ENCODE measurements at places on chromosomes 5 and 9. TPM values are rescaled to one million over a fixed set of nuclear protein-coding genes. Genes with fewer than 3 reads are reported as not detected.

- no peak for DNase-seq
Observed at GRCh38 chr9:110251212-110251611, 5.1 kb downstream of the TXN start.

DNA sequence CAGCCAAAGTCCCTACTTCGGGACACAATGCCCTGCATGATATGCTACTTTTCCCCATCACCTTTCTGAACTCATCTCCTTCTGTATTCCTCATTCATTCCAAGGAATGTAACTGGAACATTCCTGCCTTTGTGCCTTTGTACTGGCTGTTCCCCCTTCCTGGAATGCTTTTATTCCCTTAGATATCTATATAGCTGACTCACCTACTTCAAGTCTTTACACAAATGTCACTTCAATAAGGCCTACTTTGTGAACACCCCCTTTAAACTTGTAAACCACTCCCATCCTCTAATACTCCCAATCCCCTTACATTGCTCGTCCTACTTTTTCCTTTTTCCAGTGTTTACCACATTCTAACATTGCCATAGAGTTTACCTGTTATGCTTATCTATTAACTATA is 2.4 kb downstream of the NOL6 start:
- no peak for DNase-seq

DNA sequence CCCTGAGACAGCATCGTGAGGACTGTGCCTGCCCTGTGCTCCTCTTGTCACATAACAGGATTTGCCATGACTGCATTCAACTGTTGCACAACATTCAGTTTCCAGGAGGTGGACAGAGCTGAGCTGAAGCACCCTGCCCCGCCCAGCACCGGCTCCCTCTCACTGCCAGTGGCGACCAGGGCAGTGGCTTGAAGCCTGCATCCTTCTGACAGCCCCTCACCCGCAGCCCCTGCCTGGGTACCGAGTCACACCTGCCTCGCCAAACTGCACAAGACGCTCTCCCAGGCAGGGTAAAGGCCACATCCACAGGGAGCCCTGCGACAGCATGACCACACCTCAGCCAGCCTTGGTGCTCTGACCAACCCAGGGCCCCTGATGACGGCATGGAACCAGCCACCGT is 59.9 kb upstream of the ZNF354A start:
- DNase-seq: no peak

PRDM9 gene
- total RNA-seq: not detected

GRCh38 chr5:24598956-24599355 is 45.8 kb downstream of the CDH10 start:
- no peak for DNase-seq

DNA sequence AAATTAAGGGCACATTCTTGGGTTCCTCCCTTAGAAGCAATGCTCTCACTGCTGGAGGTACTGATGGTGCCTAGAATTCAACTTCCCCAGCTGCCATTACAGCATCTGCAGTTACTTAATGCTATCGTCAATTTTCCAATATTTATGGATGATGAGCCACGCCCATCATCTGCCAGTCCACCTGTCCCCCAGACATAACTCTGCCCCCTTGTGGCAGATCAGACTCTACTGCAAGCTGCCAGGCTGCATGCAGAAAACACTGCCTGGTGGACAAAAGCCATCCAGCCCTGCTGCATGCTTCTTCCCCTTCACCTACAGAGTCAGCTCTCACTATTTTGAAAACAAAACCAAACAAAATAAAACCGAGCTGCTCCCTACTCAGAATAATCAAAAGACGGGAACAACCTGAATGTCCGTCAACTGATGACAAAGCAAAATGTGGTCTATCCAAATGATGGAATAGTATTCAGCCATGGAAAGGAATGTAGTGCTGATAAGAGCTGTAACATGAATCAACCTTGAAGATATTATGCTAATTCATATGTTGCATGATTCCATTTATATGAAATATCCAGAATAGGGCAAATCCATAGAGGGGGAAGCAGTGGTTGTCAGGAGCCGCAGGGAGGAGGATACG is 66.4 kb downstream of the RETREG1 start:
- DNase-seq: no peak

GDA gene
- total RNA-seq: not detected

- no peak for DNase-seq
Observed at GRCh38 chr5:124764992-124765611, 18.7 kb upstream of the ZNF608 start.

PTGDS gene
- 26.4 TPM for total RNA-seq

GRCh38 chr9:106920701-106921283 is 57.8 kb downstream of the ZNF462 start:
- no peak for DNase-seq

DNA sequence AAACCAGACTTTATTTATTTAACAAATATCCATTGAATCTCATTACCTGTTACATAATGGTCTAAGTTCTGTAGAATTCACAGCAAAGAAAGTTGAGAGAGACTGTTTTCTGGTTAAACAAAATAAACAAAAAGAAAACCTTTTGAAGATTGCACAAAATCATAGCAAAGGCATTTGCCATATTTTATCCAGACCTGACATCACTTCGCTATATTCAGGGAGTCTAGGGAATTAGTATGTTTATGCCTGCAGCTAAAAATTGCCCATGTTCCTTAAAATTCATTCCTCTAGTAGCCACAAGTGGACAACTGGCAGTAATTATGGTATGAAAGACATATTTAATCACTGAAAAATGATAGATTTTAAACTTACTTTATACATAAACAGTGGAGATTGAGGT is 577.0 kb upstream of the DAB2 start:
- no peak for DNase-seq

DNA sequence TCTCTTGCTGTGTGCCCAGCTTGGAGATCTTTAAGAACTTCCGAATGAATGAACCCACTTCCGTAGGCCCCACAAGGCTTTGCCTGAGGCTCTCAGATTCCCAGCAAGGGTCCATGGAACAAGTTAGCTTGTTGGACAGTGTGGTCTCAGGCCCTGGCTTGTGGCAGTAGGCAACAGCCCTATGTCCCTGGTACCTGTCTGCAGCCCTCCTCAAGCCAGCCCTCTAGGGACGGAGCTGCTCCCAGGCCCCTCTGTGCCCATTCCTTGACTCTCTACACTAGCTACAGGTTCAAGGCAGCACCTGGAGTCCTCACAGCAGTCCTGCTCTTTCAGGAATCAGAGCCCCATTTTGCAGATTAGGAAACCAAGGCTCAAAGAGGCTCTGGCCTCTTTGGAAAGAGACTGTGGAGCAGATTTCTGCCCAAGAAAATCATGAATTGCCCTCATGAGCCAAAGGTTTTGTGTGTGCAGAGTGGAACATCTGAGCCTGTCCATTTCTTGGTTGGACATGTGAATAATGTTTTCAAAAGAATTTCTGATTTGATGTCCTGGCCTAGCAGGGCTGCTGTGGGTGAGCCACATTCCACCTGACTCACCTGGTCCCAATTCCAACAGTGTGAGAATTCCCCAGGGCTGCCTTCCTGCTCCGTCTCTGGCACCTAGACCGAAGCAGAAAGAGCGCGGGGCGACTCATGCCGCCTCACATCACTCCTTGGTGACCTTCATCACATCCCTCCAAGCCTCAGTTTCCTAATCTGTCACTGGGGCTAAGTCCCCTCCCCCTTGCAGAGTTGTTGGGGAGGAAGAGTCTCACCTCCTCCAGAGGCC is 131.7 kb downstream of the BARX1 start:
- no peak for DNase-seq

- no peak for DNase-seq
Observed at GRCh38 chr5:15864536-15865215, 314.9 kb downstream of the MARCHF11 start.

DNA sequence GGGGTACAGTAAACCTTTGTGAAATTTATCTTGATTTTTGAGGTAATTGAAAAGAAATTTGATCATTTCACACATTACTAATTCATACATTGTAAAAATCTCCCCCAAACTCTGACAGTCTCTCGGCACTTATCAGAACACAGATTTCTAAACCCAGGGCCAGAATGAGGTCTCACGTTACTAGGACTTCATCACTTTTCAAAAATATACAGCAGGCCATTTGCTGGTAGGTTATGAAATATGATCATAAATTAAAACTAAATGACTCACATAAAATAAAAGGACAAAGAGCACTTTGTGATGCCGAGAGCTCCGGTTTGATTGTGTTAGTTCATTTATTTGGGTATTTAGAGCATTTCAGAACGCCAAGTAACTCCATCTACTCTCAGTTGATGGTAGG is 17.0 kb downstream of the MSX2 start:
- no peak for DNase-seq

ANKRD34B gene
- not detected for total RNA-seq

ADCY2 gene
- 0.32 TPM for total RNA-seq

- no peak for DNase-seq
Observed at GRCh38 chr9:125810161-125810560, 63.0 kb downstream of the PBX3 start.

SLC36A2 gene
- total RNA-seq: not detected

DNA sequence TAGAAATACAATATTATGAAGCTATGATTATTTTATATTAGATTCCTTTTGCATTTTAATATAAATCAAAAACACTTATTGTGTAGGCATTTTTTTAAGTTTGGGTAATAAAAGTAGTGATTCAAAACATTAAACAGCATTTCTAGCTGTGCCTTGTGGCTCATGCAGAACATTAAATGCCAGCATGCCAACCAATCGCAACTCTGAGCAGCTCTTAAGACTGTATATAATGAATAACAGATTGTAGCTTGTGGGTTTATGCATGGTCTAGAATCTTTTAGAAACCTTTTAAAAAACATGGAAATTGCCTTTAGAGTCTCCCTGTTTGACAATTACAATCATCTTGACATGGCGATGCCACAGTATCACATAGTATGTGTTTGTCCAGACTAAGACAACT is 903.8 kb downstream of the EFNA5 start:
- no peak for DNase-seq

PCDHB11 gene
- total RNA-seq: not detected

TRIM36 gene
- not detected for total RNA-seq

DNA sequence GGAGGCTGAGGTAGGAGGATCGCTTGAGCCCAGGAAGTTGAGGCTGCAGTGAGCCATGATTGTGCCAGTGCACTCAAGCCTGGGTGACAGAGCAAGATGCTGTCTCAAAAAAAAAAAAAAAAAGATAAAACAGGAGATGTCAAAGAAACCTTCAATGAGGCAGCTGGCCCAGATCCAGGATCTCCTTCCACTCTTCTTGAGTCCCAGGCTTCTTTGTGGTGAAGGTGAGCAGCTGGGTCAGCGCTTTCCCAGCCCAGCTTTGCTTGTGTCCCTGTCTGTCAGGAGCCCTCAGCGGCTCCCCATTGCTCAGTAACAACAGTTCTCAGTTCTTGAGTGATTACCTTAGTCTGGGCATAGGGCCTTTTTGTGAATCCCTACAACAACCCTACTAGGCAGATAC is 69.4 kb upstream of the PSD2 start:
- DNase-seq: no peak

CAVIN4 gene
- 0.19 TPM for total RNA-seq

OGN gene
- 0.25 TPM for total RNA-seq

LHX6 gene
- total RNA-seq: not detected

PCDHGB6 gene
- not detected for total RNA-seq

DNA sequence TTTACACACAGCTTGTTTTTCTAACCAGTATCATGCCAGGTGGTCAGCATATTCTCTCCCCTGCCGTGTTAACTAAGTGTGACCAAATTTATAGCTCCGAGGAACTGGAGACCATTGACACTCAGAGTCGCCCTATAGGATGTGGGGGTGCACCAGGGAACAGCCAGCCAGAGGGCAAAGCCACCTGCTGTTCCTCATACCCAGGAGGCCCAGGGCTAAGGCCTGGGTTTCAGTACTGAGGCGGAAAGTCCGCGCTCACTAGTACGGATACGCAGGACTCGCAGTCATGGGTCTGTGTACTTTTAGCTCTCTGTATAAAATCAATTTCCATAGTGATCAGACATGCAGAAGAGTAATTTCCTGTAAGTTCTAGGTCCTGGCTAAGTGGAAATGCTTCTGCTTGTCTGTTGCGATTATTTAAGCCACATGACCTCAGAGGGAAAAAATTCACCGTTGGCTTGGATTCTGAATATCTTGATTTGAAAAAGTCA is 247.0 kb downstream of the AOPEP start:
- no peak for DNase-seq

GRCh38 chr5:126998895-126999570 is 31.3 kb downstream of the MARCHF3 start:
- no peak for DNase-seq

NR5A1 gene
- not detected for total RNA-seq

GRCh38 chr5:71836084-71836483 is 117.0 kb downstream of the CARTPT start:
- no peak for DNase-seq

- DNase-seq: no peak
Observed at GRCh38 chr5:95915999-95916686, 45.5 kb downstream of the ELL2 start.

ZNF454 gene
- not detected for total RNA-seq

DNA sequence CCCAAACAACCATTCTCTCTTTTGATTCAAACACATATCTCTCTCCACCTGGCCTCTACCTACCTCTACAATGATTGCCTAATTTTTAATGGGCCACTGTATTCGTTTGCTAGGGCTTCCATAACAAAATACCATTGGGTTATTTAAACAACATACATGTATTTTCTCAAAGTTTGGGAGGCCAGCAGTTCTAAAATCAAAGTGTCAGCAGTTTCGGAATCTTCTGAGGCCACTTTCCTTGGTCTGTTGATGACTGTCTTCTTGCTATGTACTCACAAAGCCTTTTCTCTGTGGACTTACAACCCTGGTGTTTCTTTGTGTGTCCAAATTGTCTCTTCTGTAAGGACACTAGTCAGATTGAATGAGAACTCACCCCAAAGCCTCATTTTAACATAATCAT is 214.7 kb downstream of the BRINP1 start:
- DNase-seq: no peak

IRX4 gene
- not detected for total RNA-seq

- no peak for DNase-seq
Observed at GRCh38 chr9:91517801-91518200, 94.2 kb upstream of the NFIL3 start.

DNA sequence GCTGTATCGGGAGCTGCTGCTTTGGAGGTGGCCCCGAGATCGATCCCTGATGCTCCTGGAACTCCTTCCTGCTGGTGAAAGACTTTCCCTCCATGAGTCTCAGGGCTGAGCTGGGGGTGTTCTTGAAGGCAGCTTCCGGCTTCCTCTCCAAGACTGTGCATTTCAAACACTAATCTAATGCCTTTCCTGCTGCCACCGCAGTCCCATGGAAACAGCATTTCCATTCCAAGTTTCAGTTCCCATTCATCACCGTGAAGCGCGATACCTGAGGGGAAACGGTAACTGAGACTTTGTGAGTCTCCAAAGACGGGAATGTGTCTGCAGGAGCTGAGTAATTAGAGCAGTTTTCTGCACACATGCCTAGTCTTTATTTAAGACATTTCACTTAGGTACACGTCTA is 230.1 kb downstream of the PAX5 start:
- no peak for DNase-seq

PCDHGB5 gene
- 0.96 TPM for total RNA-seq

- no peak for DNase-seq
Observed at GRCh38 chr5:162703914-162704313, 636.3 kb downstream of the GABRG2 start.

DNA sequence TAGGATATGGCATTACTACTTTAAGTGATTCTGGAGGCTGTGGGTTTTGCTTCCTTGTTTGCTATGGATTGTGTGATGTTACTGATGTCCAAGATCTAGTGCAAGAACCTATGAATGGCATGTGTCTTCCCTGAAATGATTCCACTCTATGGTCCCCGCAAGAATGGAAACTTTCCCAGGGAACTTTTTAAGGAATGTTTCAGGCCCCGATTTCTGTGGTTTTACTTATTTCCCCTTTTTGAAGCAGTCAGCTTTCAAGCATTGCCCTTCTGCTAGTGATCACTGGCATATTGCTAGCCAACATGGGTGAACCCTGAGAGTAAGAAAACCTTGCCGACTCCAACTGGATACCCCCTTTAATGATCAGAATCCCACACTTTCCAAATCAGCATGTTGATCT is 26.6 kb upstream of the CD180 start:
- no peak for DNase-seq
